Tibial nerve (tissue), 4 donors: ENCODE measurements at places on chromosomes 12 and 14. TPM values are rescaled to one million over a fixed set of nuclear protein-coding genes. Genes with fewer than 3 reads are reported as not detected.

PRPH gene
- 0.20 TPM for total RNA-seq

RPS6KL1 gene
- total RNA-seq: 2.0 TPM

PPP1R36 gene
- total RNA-seq: 7.6 TPM

IFT43 gene
- total RNA-seq: 31.4 TPM

DNA sequence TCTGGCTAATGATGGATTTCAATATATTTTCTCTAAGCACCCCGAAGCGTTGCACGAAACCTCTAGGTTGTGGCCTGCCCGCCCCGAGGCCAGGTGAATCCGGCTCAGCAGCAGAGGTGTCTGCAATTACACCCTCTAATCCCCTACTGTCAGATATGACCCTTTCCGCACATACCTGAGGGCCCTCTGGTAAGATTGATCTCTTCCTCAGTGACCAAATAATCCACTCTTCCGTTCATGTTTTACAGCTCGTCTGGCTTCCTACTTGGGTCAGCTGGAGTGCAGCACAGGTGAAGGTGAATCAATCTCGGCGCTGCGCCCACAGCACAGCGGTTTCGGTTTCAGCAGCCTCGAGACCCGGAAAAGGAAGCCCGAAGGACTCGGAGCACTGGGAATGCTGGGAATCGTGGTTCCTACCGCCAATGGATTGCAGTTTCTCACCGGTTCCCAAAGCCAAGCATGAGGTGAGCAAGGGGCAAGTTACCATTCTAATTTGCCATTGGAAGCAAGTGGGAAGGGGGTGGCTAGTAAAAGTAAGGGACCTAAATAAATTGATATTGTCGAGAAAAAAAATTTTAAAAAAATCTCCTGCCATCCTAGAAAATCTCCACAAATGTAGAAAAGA, at the start of gene SYNJ2BP:
SYNJ2BP (minus strand) TSS at position 366 of the 625 bp plus-strand sequence; CDS start at position 239, 127 bp downstream.
- H3K36me3 ChIP-seq: no peaks in the 10 kb centered on the region
- peaks cover 4% of the 10 kb centered on the region for H3K27me3 ChIP-seq
- no peaks in the 10 kb centered on the region for H3K4me1 ChIP-seq
- peak; percentile 15 for DNase-seq

DNA sequence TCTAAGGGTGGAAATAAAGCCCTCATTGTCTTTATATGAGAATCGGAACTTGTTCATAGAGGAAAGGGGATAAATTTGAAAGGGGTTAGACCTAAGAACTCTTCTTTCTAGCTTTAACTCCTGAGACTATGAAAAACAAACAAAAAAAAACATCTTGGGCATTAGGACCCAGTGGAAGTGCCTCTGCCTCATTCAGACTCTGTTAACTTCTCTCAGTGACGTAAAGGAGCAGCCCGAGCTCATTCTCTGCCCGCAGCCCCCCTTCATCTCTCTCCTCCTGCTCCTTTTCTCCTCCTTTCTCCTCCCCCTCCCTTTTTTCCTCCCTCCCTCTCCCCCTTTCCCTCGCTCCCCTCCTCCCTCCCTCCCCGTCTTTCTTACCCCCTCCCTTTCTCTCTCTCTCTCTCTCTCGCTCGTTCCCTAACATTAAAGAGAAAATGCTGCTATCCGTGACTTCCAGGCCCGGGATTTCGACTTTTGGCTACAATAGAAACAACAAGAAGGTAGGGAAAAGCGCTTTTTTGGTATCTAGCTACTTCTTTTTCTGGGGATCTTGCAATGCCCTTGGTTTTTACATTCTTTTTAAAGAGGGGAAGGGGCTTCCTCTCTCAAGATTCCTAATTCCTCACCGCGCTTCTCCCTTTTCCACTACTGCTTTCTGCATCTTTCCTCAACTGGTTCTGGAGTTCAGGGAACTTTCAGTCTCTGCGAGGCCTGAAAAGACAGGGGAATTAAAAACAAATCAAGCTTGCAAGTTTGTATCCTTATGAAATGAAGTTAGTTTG, at the start of gene RBMS2:
RBMS2 (plus strand) TSS at position 231 of the 782 bp plus-strand sequence; CDS start at position 435, 204 bp downstream.
- no peaks in the 10 kb centered on the region for H3K27me3 ChIP-seq
- DNase-seq: peak; percentile 68
- H3K4me1 ChIP-seq: peaks cover 73% of the 10 kb centered on the region
- no peaks in the 10 kb centered on the region for H3K36me3 ChIP-seq
- H3K4me3 ChIP-seq: peak within 1 kb of the TSS; percentile 44

DNA sequence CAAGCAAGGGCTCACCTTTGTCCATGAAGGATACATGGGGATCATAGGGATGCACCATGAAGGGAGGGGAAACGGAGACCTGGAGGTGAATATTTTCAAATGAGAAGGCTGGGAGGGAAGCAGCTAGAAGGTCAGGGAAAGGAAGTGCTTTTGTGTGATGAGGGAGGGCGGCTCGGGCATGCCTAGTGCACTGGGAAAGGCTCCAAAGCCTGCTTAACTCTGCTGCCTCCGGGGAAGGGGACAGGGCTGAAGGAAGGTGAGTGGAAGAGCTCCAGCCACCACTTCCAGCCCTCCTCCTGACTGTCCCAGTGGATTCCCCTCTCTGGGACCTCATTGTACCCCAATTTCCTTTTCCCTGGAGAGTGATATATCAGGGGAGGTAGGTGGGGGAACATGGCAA, 149.4 kb upstream of the PRMT8 start:
- no peaks in the 10 kb centered on the region for H3K36me3 ChIP-seq
- peaks cover 6% of the 10 kb centered on the region for H3K27me3 ChIP-seq
- H3K27ac ChIP-seq: no peak overlapping the region
- no peak for DNase-seq

DNA sequence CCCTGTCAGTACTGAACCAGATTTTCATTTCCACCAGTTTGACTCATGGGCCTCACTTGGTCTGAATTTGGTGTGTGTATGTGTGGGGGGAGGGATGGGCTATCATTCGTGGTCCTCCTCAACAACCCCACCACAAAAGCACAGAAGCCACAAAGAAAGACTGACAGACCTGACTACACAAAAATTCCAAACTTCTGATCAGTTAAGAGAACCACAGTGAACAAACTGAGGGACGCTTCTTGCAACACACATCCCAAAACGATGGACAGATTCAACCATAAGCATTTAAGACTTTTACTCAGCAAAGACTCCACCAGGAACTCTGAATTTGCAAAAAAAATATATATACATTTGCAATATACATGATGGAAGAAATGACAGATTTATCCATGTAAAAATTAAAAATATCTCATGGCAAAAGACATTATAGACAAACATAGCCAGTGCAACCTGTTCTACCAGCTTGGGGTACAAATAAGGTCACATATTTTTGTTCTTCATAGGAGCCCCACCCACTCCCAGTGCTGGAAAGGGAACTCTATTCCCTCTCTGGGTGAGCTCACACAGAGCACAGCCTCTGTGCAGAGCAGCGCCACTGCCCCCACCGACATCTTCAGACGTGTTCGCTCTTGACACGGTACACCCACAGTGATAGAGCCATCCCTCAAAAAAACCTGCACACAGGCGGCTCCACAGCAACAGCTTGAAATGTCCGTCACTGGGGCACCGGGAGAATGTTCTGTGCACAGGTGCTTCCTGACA, 49.7 kb downstream of the JAG2 start:
- H3K4me3 ChIP-seq: no peak overlapping the region
- H3K27ac ChIP-seq: no peak overlapping the region
